ENCODE measurements at places on chromosomes 16 and 17. TPM values are rescaled to one million over a fixed set of nuclear protein-coding genes. Genes with fewer than 3 reads are reported as not detected.

Gene MPV17L
- 2.7 TPM for total RNA-seq

DNA sequence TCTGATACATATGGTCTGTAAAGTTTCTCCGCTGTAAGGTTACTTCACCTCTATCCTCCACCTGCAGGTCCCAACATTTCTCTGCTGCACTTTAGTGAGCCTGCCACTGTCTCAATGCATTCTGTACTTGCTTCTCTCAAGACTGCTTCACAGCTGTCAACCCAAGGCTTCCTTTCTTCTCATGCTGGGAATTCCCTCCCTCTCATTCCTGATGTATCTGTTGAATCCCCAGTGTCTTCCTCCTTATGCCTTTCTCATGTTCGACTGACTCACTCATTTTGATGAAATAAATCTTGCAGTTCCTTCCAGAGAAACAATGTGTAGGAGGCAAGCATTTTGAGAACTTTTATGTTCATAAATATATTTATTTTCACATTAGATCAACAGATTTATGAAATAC is 288.3 kb downstream of the CNTNAP4 start:
- no peak for DNase-seq

DNA sequence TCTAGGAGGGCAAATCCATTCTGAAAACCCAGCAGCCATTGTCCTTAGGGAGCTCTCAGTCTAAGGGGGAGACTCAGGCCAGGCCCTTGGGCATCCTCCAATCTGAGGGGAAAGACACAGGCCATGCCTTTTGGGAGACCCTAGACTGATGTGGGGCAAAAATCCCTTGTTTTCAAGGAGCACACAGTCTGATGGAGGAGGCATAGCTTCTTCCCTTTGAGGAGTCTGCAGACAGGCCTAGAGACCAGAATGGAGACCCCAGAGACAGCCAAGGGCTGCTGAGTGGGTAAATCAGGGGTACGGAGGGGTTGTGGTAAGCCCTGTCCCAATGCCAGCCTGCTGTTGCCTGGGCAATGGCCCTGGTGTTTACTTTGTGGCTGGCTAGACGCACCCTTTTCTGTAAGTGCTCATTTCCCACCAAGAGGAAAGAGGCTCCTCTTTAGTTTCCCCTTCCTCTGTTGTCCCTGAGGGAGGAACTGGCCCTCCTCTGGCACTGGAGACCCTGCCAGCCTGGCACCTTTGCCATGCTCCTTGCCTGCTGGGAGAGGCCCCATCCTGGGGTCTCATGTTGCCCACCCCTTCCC is 19.3 kb downstream of the ARHGAP23 start:
- DNase-seq: no peak

Gene ASB16
- total RNA-seq: 0.56 TPM
